Amniotic epithelial cell (primary cell): ENCODE measurements at places on chromosomes 13 and 19.

DNA sequence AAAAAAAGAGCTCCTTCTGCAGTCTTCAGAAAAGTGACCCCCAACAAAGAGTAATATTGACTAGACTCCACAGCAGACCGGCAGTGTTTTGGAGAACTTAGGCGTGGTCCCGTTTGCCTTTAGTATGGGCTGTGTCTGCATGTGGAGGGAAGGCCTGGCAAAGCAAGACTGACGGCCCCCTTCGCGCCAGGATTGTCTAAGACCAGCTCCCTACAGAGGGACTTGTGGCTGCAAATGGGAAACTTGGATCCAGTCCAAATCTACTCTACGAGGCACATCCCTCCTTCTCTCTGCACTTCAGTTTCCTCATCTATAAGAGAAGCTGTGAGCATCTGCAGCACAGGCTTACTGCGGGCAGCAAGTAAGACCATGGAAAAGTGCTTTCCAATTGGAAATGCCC lies 350.0 kb downstream of the ZNF536 start:
- DNase-seq, result no peak

GRCh38 chr19:2278459-2279158 lies 3.4 kb downstream of the PEAK3 start:
- no peak for DNase-seq

- no peak for DNase-seq
These were observed 77.2 kb upstream of the TMTC4 start for GRCh38 chr13:100751826-100752225.

GRCh38 chr19:13794757-13795589 lies at the start of gene ZSWIM4:
Gene ZSWIM4 (plus strand): TSS chr19:13795443. CDS start chr19:13795649, 206 bp downstream.
- DNase-seq, result peak; percentile 99

DNA sequence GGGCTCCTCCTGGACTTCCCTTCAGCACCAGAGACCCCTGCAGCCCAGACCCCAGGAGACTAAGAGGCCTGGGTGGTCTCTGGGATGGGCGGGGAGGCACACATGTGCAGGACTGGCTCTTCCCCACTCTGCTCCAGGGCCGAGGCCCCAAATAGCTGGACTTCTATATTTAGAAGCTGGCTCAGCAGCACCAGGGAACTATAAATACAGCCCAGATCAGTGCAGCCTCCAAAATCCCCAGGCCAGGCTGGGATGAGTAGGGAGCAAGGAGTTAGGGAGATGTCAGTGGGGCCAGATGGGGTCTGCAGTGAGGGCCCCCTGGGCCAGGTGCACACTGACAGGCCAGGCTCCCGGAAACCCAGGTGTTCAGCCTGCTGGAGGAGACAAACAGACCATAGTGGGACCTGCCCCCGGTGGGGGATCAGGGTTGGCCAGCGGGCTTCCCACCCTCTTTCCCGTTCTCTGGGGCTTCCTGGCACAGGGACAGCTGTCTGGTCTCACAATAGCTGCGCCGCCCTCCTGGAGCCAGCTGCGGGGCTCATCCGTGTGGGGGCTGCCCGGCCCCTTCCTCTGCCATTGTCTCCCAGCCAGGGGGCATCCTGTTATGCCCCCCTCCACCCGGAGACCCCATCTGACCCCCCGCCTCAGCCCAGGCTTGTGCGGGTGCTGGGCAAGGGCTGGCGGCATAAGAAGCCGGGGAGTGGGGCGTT lies 5.5 kb upstream of the ADGRE5 start:
- DNase-seq, result no peak

GRCh38 chr13:30906411-30907051 lies 460 bp downstream of the MEDAG start:
- no peak for DNase-seq
